ENCODE measurements at places on chromosomes 11 and 22.

DNA sequence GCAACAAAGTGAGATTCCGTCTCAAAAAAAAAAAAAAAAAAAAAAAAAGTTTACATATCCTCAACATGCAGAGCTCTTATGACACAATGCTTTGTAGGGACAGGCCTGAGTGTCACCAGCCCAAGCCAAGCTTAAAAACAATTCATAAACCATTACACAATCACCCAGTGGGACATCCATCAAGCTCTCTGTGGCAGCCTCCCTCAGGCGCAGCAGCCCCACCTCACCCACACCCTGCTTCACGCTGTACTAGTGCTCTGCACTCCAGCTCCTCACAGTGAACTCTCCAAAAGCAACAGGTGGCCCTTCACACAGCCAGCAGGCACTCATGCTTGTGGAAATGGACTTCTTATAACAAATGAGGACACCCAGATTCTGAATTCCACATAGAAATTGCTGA, 3.5 kb upstream of the FOXRED2 start:
- no peak for DNase-seq

DNA sequence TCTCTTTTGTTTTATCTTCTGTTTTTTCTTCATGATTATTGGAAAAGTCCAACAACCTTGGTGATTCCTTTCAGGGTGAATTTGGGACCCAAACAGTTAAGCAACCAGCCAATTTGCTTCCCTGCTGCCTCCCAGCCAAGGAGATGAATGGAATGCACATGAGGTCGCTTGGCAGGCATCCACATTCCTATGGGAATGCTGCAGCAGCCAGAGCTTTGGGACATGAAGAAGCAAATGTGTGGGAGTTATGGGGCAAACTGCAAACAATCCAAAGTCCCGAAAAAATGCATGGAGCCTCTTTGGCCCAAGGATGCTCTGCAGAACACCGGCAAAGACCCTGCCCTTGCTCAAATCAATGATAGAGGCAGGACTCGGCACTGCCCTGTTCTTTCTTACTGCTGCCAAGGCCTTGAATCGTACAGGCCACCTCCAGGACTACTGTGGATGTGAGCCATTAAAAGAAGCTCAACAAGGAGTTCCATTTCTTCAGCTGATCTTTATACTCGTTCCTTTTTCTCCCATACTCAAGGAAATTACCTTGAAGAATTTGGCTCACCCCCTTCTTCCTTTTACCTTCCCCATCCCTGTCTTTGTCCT, 117.3 kb upstream of the TEAD1 start:
- DNase-seq = no peak

- DNase-seq = no peak
These were observed 101.7 kb downstream of the SNX19 start for GRCh38 chr11:130814440-130815096.

DNA sequence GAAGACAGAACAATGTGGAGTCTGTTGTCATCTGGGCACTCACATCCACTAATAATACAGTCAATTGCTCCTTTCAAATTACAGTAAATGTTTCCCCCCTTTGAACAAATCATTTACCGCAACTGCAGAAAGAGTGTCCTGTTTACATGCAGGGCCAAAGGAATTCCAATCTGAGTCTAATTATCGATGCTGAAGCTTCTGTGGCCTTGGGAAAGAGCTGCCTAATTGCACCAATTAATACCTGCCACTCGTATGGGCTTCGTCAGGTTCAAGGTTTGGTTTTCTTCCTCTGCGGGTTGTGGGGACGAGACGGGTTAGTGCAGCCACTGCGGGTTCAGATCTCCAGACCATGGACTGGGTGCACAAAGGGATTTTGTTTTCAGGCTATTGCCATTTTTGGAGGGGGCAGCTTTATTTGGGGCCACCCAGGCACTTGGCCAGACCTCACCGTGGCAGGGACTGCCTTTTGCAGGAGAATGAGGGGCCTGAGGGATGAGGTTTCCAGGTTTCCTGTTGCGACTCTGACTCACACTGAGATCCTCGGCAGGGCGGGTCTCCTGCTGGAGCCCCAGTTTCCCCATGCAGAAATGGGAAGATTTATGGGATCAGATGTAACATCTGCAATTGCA, 147.6 kb downstream of the MIAT start:
- no peak for DNase-seq

GRCh38 chr11:2730272-2731129, 30.7 kb upstream of the KCNQ1OT1 start:
- DNase-seq = no peak

DNA sequence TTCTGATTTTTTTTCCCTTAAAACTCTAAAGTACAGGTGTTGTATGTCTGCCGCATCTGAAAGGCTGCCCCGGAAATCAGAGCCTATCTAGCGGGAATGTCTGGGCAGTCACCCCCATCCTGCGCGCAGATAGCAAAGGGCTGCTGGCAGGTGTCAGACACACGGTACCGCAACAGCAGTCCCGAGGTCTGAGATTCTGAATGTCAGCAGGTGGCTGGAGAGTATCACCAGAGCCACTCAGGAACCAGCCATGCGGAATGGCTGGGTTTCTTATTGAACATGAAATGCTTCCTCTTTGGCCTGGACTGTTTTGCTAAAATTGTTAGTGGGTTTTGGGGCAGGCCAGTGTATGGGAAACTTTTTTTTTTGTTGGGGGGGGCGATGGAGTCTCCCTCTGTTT, 53.3 kb downstream of the CERK start:
- no peak for DNase-seq

- DNase-seq = no peak
These were observed 47.2 kb downstream of the MRGPRX2 start for GRCh38 chr11:19013181-19013857.

GRCh38 chr11:116062490-116063171, 558.4 kb upstream of the CADM1 start:
- no peak for DNase-seq

DNA sequence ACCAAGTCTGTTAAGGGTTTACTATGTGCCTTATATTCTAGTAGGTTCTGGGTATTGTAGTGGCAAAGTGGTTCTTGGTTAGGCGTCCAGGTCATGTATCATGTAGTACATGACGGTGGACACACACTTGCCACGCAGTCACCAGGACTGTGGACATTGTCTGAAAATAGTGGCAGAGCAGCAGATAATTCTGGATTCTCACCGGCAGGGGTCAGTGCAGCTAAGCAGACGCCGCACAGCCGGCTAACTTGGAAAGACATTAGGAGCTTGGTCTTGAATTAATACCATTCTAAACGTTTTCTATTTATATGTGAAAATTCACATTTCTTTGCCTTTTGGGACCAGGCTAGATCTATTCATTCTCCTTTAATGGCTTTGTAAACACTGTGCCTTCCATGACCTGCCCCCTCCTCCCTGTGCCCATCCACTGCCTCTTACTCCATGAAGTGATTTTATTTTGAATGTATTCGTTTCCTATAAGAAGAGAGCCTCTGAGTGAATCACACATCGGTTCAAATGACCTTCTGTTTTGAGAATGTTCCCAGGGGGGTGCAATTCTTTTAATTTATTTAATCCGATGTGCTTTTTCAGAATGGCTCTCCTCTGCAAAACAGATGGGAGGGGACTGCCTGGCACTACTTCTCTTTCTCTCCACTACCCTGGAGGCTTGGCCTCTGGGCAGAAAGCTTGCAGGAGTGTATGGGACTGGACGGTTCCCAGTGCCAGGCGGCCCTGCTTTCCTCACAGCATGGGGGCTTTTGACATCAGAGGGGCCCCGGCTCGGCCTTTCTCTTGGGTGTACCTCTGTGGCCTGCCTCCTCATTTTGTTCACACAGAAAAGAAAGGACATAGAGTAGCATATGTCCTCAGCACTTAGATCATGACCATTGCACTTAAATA, 378.0 kb downstream of the NTM start:
- DNase-seq = no peak

GRCh38 chr11:114251815-114252337, 44.3 kb upstream of the NNMT start:
- DNase-seq = no peak

- DNase-seq = no peak
These were observed 69.0 kb downstream of the MED15 start for GRCh38 chr22:20576445-20576816.

GRCh38 chr22:44860311-44860710, 107.9 kb downstream of the ARHGAP8 start:
- DNase-seq = no peak

- no peak for DNase-seq
These were observed 886 bp downstream of the SHISA8 start for GRCh38 chr22:41913842-41914534.

DNA sequence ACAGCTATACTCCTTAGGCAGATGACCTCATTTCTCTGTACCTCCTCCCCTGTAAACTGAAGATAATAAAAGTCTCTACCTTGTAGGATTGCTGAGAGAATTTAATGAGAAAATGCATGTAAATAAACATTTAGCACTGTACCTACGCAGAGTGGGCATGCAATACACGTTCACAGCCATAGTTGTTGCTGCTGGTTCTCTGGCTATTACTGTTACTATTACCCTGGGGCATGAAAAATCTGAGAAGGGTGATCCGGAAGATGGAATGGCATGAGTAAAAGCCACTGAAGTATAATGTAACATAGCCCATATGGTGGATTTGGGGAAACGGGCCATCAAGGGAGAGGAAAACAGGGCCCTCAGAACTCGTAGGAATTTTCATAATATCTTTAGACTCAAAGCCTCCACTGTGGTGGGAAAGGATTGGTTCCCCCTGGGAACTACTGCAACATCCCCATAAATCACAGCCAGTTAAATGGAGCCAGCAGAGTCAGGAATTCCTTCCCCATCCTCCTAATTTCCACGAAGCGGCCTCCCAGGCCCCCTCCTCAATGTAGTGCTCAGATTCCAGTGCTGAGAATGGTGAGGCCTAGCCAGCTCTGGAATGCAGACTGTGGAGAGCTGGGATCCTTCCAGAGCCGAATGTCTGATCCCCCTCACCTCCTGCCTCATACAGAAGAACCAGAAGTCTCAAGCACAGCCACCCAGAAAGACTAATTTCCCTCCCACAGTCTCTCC, 205.3 kb downstream of the MN1 start:
- DNase-seq = no peak

GRCh38 chr22:46224898-46225290, 25.2 kb downstream of the CDPF1 start:
- DNase-seq = no peak

Measured in stimulated activated CD8-positive, alpha-beta memory T cell treated with anti-CD3 and anti-CD28 coated beads, Interleukin-2, amount 100 ng/mL, for 1 hour (primary cell).